ENCODE measurements at places on chromosomes 4 and X.

DNA sequence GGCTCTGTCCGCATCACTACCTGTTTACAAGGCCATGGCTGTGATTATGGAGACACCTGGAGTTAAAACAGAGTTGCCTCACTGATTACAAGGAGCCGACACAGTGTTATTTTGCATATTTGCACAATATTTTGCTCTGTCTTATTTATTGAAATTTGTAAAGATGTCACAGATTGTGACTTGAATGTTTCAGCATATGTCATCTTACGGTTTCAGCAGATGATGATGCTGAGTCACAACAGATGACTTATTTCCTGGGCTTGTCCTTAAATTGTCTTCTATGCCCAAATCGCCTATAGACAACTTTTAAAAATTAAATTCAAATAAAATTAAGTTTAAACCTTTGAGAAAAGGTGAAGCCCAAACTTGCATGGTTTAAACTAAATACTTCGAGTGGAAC, 87.1 kb upstream of the INPP4B start:
- no peak for DNase-seq

DNA sequence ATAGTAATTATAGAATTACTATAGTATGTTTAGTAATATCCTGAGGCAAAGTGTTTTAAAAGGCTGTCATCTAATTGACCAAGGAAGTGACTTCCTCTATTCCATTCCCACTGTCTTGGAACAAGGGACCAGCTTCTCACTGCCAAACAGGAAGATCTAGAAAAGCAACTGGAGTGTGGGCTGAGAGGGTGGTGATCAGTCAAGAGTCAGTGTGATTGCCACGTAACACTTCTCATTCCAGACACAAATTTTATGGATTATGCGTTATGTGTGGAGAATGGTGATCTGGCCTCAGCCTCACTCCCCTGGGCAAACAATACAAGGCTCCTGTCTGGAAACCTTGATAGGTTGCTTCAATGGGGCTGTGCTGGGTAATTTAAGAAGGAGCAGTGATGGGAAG, 60.0 kb downstream of the RRAGB start:
- DNase-seq = no peak

DNA sequence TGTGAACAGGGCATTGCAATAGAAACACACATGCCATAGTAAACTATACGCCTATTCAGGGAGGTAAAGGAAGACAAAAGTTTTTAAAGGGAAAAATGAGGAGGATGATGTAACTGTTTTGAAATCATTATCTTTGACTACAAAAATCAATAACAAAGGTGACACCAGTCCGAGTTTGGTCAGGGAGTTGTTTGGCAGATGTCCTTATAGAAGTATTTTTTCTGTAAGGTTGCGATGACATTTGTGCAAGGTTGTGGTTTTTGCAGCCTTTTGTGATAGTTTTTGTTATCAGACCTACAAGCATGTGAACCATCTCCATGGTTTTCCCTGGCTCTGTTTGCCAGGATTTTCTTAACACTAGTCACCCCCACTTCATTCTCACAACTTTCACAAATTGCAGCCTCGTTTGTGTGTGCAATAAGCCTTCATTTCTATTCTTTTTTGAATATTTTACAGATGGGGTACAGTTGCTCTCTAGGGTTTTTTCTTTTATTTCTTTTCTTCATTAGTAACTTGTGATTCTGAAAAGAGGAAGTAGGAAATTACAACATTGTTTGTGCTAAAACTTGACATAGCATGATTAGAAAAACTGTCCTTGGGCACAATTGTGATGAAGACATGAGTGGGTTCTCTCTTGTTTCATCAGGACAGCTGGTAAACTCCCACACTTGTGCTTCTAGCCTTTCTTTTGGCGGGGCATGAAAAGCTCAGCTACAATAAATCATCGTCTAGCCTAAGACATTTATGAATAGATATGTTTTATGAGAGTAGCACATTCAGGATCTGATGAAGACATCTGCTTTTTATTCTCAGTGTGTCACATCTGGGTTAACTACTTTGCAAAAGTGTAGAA, 60.2 kb upstream of the PNPLA4 start:
- no peak for DNase-seq

GRCh38 chr4:81698538-81699296, 227.0 kb upstream of the RASGEF1B start:
- DNase-seq = no peak

- DNase-seq = no peak
Observed at GRCh38 chrX:37763400-37763799, 16.5 kb upstream of the CYBB start.

DNA sequence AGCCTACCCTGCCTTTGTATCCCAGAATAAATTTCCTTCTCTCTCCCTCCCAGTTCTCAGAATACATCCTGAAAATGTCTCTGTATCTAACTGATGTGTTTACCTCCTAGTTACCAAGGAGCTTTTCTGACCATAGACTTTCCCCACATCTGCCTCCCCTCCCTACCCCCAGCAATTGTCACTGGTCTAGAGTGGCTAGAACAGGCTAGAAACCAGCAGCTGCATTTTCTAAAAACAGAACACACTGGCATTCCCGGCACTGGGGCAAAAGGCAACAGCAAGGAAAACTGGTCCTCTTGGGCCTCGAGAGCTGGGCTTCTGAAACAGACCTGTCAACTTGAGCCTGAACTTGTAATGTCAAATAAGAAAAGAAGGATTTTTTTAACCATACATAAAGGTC, 16.4 kb downstream of the TASL start:
- no peak for DNase-seq

DNA sequence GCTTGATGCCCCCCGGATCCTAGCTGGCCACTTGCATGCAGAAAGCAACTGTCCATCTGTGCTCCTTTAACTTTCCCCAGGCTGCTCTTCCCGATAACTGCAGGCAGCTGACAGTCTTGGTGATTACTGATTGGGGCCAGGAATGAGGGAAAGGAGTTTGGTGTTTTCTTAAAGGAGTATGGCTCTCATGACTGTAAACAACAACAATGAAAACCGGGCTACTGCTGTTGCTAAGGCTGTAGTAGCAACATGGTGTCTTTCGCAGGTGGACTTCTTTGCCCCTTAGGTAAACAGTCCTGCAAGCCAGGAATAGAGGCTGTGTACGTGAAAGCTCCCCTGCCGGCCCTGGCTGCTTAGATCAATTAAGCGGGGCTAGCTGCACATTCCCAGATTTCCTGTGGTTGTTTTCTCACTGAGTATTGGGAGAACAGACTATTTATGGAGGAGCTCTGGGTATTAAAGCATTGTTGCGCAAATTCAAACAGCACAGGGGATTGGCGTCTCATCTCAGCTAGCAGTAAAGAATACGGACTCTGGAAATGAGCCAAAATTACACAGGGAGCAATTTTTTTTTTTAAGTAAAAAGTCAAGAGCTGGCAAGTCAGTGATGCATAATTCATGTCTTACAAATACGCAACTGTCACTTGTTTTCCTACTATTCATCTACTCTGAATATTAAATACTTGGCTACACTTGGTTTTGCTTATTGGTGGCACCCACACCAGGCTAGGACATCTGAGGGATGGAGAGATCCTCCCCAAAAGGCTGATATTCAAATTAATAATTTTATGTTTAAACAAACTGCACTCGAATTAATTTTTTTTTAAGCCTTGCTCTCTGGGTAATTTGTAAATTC, 61.6 kb upstream of the NAP1L5 start:
- DNase-seq = no peak

GRCh38 chr4:93184053-93184452, 644.5 kb upstream of the ATOH1 start:
- no peak for DNase-seq

DNA sequence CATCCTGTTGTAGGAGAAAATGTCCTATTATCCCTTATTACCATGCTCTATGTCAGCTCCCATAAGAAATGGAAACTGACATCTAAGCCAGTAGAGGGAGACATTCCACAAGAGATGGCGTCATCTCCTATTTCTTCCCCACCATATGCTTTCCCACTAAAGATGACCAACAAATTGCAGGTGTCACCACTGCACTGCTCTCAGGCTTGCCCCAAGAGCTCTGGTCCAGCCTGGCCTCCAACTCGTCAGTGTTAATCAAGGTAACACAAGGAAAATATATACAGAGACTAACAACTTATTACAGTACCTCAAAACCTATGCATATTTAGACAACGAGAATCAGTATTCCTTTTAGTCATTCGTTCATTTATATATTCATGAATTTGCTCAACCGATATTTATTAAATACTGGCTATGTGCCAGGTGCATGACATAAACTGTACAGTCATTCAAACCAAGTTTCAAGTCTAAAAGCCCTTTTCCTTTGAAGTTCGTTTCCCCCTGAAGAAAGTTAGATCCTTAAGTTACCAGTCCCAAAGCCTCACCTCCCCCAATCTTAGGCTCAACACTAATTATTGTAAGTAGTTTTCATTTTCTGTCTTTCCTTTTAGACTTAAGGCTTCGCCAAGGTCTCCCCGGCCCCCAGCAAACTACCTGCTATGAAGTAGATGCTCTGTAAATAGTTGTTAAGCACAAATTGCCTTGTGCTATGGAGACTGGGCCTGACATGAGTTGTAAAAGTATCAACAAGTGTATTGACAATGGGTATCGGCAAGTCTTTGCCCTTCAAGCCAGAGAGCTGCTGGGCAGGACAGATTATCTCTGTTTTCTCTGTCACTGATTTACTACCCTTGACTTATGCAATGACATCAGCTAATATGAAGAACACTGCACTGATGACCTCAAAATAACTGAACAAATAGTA, 3.1 kb upstream of the FGB start:
- DNase-seq = no peak

GRCh38 chr4:186770481-186771175, 47.0 kb upstream of the FAT1 start:
- no peak for DNase-seq

GRCh38 chrX:20412871-20413486, 146.3 kb upstream of the RPS6KA3 start:
- no peak for DNase-seq

DNA sequence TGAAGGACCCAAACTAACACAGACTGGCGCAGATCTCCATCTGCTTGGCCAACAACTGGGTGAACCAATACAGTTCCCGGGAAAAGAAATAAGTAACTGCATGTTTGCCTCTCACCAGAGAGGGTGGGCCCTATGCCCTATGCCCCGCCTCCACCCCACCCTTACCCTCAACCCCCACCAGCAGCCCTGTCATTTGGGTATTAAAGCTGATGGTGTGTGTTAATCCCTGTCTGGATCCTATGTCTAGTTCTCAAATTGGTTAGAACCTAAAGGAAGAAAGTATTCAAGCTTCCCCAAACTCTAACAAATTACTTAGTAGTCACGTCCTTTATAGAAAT, 19.0 kb downstream of the SMPX start:
- no peak for DNase-seq

DNA sequence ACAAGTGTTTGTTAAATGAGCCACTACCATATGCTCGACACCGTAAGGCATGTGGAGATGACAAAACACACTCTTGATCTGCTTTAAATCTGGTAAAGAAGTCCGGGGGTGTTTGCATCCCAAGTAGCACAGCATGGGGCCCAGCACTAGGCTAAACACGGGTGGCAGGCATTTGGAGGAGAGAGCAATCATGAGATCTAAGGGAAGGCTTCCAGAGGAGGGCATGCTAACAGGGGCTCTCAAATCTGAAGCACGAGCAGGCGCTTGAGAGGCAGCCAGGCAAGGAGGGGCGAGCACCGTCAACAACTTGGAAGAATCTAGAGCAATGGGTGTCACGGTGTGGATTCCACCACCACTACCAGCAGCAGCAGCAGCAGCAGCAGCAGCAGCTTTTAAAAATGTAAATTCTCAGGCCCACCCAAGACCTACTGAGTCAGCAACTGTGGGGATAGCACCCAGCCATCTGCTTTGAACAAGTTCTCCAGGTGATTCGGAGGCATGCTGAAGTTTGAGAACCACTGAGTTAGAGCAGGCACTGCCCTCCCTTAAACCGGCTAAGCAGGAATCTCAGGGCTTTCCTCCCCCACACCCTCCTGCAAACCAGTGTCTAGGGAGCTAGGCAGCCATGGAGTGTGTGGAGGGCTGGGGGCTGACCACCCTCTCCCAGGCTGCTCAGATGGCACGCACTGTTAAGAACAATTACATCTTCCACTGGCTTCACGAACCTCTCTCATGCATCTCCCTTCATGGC, 70.2 kb upstream of the MAP3K15 start:
- no peak for DNase-seq

DNA sequence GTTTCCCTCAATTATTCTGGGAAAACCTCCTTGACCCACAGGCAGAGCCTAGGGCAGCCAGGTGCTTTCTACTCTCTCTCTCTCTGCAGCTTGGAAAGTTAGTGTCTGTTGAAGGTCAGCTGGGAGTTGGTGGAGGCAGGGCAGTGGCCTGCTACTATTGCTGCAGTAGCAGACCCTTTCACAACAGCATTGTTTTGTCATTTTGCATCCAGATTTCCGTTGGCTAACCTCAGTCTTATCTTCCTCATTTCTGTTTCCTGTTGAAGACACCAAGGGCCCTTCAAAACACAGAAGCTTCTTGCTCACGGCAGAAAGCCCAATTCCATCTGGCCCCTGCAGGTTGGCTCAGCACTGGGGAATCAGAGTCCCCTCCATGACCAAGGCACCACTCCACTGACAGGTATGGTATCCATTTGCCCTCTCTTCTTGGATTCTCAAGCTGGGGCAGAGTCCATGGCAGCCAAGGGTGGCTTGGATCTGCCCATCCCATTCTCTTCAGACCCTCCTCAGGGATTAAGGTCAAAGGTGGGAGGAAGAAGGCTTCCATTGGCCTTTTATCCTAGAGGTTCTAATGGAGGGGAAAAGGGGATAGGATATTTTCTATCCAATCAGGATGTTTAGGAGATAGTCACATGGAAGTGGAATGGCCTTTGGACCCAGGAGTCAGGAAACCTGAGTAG, 24.6 kb downstream of the VSIG4 start:
- DNase-seq = no peak

DNA sequence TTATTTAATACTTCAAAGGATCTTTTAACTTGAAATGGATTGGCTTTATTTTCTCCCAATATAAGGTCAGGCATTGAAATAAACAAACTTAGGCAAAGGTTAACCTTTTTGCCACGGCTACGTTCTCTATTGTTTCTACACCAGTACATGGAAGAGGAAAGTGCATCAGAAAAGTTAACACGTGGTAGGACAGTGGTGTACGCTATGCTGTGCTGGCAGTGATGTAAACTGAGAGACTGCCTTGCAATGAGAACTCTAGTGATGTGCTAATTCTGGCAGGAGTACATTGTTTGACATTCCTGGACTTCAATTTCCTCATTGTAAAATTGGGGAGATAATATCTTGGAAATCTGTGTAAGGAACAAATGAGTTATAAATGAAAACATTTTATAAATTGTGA, 208.2 kb downstream of the TMA16 start:
- no peak for DNase-seq

DNA sequence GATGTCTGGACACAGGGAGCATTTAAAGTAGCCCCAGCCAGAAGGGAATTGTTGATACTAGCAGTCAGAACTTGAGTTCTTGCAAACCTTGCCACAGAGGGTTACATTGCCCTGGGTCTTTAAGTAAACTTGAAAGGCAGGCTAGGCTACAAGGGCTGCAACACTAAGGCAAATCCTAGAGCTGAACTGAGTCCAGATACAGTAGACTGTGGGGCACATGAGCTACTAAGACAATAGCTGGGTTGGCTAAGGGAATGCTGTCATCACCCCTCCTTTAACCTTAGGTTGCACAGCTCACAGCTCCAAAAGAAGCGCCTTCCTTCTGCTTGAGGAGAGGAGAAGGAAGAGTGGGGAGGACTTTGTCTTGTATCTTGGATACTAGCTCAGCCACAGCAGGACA, 35.6 kb downstream of the SH3BGRL start:
- DNase-seq = no peak
